ENCODE measurements at places on chromosomes 2 and 18. TPM values are rescaled to one million over a fixed set of nuclear protein-coding genes. Genes with fewer than 3 reads are reported as not detected.

GKN2 gene
- not detected for total RNA-seq

DNA sequence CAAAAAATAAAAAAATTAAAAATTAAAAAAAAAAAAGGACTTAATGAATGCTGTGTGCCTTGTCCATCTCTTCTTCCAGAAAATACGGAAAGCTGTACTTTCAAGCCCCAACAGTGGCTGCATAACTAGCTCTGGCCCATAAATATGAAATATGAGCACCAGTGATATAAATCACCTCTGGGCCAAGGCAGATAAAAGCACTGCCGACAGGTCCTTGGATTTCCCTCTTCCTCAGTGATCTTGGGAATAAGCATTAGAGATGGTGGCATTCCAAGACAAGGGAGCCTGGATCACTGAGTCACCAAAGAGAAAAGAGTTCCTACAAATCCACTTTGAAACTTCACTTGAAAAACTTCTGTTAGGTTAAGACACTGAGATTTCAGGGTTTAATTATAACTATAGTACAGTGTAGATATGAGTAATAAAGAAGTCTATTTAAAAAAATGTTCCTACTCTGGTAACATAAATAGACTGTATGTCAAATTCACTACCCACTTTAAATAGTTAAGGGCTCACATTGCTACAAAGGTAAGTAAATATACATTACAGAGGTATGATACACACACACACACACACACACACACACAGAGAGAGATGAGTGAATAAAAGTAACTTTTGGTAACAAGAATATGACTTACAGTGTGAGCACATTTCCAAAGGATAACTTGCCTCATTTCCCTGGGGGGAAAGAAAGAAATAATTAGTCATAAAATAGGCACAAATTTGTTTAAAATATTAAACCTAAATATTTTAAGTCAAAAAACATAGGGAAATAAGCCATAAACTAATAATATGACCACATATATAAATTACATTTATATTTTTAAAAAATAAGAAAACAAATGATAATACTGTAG, 35.6 kb downstream of the PPP3R1 start:
- DNase-seq = no peak

POTEC gene
- total RNA-seq = not detected

SLC11A1 gene
- 0.21 TPM for total RNA-seq

GRCh38 chr2:197089655-197090054, 163.1 kb upstream of the PGAP1 start:
- DNase-seq = no peak

GRCh38 chr2:12514631-12515437, 201.9 kb upstream of the TRIB2 start:
- no peak for DNase-seq

CFAP221 gene
- 1.8 TPM for total RNA-seq

DNA sequence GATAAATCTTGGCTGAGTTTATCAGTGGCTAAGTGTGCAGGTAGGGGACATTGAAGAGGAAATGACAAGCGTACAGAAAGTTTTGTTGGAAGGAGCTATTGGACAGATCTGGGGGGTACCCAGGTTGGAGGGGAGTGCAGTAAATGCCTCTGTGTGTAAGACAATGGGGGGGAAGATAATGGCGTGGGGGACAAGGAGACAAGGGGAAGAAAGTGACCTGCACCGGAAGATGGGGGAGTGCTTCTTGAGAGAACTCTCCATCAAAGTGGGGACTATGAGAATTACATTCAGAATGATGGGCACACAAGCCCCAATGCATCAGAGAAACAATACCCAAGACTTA, 190.0 kb downstream of the ALPK2 start:
- DNase-seq = no peak

SERPINB13 gene
- not detected for total RNA-seq

BMP10 gene
- not detected for total RNA-seq

GRCh38 chr2:107627164-107627563, 199.5 kb upstream of the RGPD4 start:
- no peak for DNase-seq

- DNase-seq = no peak
Measured at GRCh38 chr18:8468921-8469335, 140.3 kb upstream of the RAB12 start.

DNA sequence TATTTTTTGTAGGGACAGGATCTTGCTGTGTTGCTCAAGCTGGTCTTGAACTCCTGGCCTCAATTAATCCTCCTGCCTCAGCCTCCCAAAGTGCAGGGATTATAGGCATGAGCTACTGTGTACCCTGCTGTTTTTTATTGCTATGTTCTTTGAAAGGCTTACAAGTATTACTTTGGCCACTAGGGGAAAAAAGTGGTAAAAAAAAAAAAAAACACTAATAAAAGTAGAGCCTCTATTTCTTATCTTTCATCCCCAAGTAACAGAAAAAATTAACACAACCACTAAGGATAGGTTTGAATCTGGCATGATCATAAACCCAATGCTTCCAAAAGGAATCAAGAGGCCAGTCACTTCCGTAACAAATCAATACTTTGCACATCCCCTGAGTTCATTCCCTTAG, 11.6 kb downstream of the NOL10 start:
- no peak for DNase-seq

DNA sequence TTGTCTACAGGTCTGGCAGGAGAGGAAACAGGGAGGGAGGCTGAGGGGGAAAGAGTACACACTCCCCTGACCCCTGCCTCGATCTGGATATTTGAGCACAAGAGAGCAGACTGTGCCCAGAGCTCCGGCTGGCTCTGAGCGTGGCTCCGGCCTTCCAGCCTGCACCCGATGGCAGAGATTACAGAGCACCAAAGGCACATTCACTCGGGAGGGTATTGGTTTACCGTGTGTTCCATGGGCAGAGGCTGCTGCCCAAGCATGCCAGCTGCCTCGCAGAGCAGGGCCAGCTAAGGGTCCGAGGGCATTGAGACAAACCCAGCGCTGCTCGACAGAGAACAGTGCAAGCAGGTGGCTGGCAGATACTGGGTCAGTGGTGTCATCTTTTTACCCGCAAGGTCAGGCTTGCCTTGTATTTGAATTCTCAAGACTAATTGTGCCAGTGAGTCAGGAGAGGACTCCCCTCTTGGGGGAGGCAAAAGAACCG, 132.2 kb downstream of the TNS1 start:
- no peak for DNase-seq

DNA sequence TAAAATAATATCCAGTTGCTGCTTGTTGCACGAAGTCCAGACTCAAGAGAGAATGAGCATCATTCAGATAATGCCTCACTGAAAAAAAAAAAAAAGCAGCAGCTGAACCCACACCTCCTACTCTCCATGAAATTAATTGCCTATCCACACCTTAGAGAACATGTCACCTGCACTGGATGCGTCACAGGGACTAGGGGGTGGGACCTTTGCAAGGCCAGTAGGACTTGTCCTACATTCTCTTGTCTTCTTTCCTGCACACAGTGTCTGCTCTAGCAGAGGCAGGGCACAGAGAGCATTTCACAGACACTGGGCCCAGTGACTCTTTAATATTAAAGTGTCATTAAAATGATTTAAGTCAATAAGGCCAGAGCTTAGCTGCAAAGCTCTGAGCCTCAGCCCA, at the start of gene ABCA12:
ABCA12 (minus strand) TSS at position 148 of the 400 bp plus-strand sequence. CDS start 418 bp downstream, outside the sequence.
- DNase-seq = no peak
